ENCODE measurements at places on chromosomes 7 and 10.

GRCh38 chr10:103600956-103601569 lies 107.6 kb downstream of the NEURL1 start:
- no peak for DNase-seq

DNA sequence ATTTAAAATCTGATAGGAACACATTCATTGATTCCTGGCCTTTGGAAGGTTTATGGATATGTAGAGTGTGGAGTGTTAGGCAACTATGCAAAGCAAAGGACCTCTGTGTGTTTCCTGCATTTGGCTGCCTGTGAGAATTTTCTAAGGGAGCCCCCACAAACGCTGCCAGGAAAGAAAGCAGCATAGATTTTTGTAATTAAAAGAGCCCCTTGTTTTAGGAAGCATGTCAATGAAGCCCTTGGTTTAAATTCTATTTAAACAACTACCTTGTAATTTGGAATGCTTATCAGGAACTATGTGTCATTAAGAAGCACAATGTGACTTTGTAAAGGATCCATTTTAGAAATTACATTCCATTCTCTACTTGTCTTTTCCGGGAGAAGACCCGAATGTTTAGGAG lies 742.5 kb downstream of the NXPH1 start:
- no peak for DNase-seq

DNA sequence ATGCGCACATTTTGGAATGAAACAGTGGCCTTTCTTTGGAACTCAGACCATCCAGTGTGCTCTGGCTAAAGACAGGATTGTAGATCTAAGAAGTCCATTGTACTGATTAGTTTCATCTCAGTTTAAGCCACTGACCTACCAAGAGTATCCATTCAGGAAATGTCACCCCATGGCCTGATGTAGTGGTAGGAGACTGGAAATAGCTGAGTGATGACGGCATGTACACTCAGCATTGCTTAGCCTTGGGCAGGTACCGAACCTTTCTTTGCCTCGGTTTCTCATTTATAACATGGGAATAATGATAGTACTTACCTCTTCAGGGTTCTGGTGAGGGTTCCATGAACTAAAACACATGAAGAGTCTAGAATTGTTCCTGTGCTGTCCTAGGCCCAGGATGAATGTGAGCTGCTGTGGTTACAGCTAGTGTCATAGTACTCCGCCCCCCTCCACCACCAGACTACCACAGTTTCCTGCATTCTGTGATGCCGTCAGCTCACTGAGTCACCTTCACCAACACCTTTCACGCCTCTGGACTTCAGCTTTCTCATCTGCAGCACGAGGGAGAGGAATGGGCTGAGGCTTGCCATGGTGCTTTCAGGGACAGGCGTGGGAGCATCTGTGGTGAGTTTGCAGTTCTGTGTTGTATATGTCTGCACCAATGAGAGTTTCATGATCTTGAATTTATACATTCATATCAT lies 484.0 kb upstream of the GALNT17 start:
- DNase-seq: peak; percentile 79

- DNase-seq: no peak
These were observed 5.4 kb downstream of the LRRC4 start for GRCh38 chr7:128025819-128026218.

- no peak for DNase-seq
These were observed 47.7 kb upstream of the MDFIC start for GRCh38 chr7:114874170-114874569.

DNA sequence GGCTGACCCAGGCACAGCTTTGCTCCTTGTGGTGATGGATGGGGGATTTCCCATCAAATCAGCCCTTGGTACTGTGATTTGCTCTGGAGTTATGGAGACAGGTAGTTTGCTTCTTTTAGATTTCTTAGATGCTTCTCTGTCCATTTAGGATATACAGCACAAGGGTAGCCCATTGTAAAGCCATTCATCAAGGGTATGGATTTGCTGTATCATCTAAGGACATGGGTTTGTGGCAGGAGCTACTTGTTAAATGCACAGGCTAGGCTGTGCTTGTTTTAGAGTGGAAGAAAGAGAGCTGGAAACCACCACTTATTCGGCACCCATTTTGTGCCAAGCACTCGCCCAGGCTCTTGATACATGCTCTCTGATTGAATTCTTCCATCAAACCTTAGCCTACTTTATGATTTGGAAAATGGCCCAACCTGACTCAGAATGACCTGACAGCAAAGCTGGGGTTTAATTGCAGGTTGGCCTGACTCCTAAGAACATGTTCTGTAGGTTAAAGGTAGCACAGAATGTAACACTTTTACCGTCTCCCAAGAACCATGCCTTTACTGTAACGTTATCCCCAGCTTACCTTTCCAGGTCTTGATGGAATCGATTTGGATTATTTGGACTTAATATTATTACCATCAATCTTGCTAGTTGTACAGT lies 168.0 kb downstream of the SNX10 start:
- DNase-seq: no peak

- DNase-seq: no peak
These were observed 78.6 kb upstream of the ZNF479 start for GRCh38 chr7:57210871-57211270.

DNA sequence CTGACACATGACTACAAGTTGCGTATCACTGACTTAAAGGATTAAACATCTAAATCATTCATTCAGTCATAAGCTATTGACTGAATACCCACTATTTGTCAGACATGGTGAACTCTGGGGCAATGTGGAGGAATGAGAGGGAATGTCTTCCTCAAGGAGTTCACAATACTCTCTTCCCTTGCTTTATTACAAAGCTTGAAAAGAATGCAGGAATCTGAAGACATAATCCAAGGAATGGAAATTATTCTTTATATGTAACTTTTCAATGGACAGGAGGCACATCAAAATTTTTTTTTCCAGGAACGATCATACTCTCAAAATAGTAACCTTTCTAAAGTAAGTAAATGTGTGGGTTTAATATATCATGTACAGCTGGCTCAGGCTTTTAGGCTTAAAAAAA lies 111.9 kb downstream of the ATXN7L1 start:
- no peak for DNase-seq

DNA sequence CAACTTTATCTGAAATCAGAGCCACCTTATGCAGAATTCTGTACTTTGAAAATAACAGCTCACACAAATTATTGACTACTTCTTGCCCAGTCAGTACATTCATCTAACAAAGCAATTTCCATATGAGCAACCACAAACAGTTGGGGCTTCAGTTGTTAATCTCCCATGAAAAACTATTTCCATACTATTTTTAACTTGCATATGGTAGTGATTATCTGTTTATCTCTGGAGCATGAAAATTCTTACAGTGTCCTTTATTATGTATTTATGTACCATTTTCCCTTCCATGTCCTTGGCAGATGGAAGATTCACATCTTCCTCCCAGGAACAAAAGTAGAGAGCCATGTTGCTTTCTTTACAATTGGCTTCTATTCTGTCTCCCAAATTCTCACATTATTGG lies 285.7 kb downstream of the CRPPA start:
- DNase-seq: peak; percentile 2

- peak; percentile 91 for DNase-seq
These were observed 30.2 kb downstream of the SLC39A12 start for GRCh38 chr10:17981766-17982380.

- DNase-seq: no peak
These were observed 37.8 kb downstream of the COBL start for GRCh38 chr7:51278797-51279196.

GRCh38 chr10:117334066-117334465 lies 41.2 kb downstream of the PDZD8 start:
- no peak for DNase-seq

DNA sequence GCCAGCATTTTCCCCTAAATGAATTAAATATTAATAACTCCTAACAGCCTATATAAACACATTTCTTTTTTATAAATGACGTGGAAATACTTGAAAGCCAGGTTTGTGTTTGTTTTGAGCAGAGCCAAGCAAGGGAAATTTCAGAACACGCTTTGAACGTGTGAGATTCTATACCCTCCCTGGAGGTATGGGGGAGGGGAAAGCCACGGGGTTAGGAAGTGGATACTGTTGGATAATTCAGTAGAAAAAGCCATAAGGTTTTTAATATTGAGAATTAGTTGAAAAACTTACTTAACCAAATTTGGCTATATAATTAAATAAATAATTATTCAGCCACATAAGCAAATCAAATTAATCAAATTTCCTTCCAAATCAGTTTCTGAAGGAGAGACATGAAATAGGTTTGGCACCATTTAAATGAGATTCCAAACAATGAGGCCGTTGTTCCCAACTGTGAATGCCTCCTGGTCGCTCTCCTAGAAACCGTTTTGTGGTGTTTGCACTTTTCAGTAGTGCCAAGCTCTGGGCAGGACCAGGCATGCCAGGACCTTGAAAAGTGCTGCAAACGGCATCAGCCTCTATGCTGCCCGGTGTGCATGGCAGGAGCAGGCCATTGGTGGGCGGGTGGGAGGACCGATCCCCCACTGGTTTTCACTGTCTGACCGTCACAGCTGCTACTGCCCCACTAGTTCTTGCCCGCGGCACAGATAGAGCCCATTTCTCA lies 88.1 kb downstream of the SEPTIN14 start:
- no peak for DNase-seq

GRCh38 chr10:93436591-93437085 lies 45.5 kb downstream of the MYOF start:
- DNase-seq: peak; percentile 97

GRCh38 chr7:141754939-141755338 lies 9.0 kb upstream of the TAS2R3 start:
- DNase-seq: peak; percentile 44

GRCh38 chr10:116105264-116105663 lies 167.7 kb downstream of the GFRA1 start:
- DNase-seq: no peak

- DNase-seq: peak; percentile 86
These were observed 8.6 kb upstream of the CRYGN start for GRCh38 chr7:151448261-151449252.

- DNase-seq: no peak
These were observed 192.9 kb upstream of the PLXDC2 start for GRCh38 chr10:19623321-19623720.

- peak; percentile 42 for DNase-seq
These were observed 19.5 kb downstream of the HDAC9 start for GRCh38 chr7:18515067-18515466.

DNA sequence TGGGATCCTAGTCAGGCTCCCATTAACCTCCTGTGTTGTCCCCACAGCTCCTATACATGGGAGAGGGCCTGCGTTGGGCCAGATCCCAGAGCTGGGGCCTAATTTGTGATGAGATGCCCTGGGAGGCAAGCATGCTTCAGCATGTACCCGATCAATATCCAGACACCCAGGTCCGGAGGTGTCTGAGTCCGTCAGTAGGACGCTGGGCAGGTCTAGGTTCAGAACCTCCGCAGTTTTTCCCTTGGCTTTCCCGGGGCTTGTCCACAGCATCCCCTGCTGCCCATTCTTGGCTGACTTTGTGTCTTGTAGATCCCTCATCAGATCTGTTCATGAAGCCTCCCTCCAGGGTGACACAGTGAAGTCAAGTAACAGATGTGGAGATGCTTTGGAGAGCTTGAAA lies 32.7 kb upstream of the RBAK start:
- no peak for DNase-seq

DNA sequence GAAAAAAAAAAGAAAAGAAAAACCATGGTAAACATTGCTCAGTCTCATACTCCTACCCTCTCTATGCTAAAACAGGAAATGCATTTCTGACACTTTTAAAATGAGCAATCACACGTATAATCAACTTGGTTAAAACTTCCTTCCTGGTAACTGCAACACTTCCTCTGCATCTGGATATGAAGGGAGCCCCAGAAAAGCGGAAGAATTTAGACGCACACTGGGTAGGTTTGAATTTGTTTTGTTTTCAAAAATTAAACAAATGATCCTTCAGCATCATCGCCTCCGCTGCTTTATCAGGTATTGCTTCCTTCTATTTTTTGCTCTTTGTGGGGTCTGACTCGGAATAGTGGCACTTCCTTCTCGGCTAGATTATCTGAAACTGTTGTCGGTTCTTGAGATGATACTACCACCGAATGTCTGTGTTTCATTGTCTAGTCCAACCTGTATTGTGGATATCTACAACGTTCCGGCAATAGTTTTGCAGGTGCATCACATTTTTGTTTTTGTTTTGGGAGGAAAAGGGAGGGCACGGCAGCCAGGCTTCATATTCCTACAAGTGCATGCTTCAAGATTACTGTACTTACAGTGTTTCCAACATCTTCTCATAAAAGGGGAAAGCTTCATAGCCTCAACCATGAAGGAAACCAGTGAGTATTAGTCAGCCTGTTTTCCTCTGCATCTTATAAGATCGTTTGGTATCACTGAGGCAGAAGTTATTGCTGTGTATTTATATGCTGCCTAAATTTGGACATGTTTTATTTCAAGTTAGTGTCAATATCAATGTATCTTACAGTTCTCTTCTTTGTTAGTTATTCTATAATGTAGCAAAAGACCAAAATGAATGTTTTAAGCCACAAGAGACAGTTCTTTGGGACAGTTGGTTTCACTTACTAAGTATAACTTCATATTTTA lies at the start of gene PIK3CG:
PIK3CG (plus strand) TSS at position 153 of the 912 bp plus-strand sequence. CDS start 2,280 bp downstream, outside the sequence.
- DNase-seq: no peak

GRCh38 chr10:69710008-69710888 lies 80.2 kb downstream of the FAM241B start:
- no peak for DNase-seq

DNA sequence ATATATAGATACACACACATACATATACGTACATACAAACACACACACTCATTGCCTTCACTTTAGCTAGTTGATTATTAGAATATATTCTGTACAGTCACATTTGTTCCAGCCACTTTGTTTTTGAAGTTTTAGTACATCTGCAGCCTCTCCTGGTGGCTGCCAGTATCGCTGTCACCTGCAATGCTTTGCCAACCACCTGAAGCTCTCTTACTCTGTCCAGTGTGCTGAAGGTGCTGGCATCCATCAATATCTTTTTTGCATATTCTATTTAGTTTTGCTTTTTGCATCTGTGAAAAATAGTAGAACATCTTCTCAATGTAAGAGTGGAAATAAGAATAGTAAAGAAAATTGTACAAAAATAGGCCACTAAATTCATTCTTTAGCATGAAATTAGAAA lies 388.6 kb downstream of the EXOC4 start:
- DNase-seq: no peak

DNA sequence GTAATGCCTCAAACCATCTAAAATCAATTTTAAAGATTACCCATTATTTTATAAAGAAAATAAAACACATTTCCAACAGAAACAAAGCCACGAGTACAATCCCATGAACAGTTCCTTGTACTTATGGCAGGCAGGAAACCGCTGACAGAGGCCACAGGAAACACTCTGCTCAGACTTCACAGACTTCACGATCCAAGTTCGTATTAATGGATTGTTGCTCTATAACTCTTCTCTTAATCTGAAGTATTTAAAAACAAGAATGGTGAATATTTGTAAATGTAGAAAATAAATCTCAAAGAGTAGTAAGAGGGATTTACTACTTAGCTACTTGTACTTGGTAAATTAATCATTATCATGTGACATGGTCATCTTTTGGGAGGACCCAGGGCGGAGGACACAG lies 78.3 kb downstream of the SNX10 start:
- DNase-seq: no peak

DNA sequence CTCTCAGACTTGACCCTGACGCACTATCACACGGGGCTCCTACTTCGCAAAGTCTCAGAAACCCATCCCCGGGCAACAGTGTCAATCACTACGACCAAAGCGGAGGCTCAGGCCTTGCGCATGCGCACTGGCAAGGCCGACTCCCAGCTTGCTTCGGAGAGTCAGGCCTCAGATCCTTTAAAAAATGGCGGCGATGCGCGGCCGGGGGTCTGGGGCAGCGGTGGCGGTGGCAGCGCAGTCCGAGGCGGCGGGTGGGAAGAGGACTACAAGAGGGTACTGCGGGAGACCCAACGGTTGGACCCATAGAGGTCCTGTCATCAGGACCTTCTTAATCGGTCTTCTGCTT lies 196.9 kb downstream of the ZNF716 start:
- no peak for DNase-seq

Measured in GM23248 (cell line).